Activated CD8-positive, alpha-beta memory T cell treated with anti-CD3 and anti-CD28 coated beads for 24 hours (primary cell): ENCODE measurements at places on chromosomes 3 and 15.

DNA sequence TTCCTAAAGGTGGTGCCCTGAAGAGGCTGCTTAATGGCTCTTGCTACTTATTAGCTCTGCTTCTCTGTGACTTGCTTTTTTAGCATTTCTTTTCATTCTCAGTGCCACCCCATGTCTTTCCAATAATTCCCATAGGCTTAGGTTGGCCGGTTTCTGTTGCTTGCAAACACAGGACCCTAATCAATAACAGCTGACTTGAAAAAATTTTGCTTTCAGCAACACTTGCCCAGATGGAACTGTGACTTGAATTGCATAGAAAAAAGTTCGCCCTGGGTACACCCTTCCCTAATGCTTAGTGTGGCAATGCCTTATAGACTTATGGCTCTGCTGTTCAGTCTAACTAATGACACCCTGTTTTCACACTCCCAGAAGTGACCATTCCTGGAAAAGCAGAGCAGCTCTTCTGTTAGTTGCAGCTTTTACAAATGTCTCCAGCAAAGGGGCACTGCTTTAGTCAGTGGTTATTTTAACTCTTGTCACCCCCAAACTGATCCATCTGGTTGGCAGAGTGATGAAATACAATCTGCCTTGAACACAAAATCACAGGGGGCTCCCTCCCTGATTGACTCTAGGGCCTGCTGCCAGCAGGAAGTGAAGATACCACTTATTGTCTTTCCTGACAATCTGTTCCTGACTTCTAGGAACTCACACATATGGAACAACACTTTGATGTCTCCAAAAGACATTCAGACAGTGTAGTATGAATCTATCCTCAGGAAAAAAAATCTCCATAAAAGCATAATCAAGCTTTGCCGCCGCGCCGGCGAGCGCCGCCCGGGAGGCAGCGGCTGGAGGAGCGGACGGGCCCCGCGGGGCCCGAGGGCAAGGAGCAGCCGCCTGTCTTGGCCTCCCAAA is 9.7 kb upstream of the SLMAP start:
- no peak for DNase-seq

- no peak for DNase-seq
These were observed 11.6 kb upstream of the ZXDC start for GRCh38 chr3:126487151-126487771.

DNA sequence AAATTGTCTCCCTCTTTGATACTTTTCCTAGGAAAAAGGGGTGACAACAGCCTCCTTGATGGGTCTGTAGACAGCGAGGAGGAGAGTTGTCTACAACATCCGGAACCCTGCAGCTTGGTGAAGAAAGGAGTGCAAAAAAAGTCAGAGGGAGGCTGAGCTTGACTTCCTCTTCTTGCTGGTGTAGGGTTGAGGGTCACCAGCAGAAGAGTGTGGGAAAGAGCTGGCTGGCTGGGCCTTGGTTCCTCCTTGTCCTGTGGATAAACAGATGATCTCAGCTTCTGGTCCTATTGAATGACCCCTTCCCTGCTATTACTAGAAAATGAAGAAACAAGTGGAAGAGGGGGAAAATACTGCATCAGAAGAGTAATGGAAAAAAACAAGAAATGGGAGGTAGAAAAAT is 20.4 kb downstream of the SLC7A14 start:
- no peak for DNase-seq

- DNase-seq = no peak
These were observed 603 bp downstream of the SLC7A14 start for GRCh38 chr3:170585008-170585936.

DNA sequence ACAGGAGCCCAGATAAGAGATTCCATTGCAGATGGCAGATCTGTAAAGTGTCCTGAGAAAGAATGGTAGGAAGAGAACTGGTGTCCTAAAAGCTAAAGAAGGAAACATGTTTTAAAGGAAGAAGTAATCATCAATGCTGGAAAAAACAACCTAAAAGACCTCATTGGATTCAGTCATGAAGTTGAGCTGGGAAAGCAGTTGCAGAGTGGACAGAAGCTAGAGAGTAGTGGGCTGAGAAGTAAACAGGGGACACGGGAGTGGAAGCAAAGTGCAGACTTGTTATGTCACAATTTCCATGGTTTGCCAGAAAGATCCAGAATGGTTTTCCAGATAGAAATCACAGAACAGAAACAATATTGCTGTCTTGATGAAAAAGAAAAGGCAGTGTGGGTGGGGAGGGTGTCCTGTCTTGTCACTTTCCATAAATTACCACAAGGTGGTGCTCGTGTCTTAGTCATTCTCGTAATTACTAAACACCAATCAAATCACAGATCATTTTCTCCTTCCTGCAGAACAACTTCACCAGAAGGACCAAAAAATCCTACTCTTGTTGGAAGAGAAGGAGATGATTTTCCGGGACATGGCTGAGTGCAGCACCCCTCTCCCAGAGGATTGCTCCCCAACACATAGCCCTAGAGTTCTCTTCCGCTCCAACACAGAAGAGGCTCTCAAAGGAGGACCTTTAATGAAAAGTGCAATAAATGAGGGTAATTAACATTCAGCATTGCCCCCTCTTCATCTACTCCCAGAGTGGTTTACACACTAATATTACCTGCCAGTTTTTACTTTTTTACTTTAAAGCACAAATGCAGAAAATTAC is 64.5 kb downstream of the KLHL25 start:
- DNase-seq = no peak

DNA sequence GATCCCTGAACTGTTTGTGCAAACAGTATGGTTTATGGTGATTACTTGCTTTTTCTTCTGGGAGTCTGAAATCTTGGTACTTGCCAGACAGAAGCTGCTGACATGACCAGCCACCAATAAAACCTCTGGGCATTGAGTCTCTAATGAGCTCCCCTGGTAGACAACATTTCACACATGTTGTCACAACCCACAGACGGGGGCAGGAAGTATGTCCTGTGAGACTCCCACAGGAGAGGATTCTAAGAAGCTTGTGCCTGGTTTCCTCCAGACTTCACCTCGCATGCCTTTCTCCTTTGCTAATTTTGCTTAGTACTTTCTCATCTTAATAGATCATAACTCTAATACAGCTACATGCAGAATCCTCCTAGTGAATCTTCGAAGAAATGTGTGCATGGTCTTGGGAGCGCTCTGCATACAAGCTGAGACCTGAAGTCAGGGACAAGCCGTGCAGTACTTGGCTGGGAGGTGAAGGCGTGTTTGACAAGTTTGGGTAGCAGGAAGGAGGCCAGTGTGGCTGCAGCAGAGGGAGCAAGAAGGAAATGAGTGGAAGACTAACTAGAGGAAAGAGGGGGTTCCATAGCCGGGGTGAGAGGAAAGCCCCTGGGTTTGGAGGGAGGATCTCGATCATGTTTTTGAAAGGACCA is 49.0 kb downstream of the B3GNT5 start:
- DNase-seq = no peak

- no peak for DNase-seq
These were observed 229.5 kb downstream of the SHQ1 start for GRCh38 chr3:72618739-72619138.

DNA sequence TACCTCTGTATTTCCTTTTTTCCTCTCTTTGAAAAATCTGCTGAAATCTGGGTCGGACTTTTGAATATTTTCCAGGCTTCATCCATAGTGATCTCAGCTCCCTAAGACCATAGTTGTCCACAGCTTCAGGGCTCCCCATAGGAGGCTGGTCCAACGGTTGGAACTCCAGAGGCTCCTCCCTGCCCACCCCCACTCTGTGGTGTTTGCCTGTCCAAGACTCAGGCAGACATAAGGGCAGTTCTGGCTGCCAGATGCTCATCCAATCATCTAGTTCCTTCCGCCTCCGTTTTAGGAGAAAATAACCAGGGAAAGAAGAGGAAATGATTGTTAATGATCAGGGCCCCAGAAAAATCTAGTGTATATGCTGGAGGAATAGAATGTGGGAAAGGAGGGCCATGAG is 27.9 kb upstream of the PRTG start:
- no peak for DNase-seq

GRCh38 chr3:128081226-128081625 is 29.0 kb downstream of the SEC61A1 start:
- DNase-seq = no peak

GRCh38 chr15:88115486-88116152 is 140.9 kb downstream of the NTRK3 start:
- DNase-seq = no peak

GRCh38 chr15:43190178-43190577 is 5.0 kb downstream of the CCNDBP1 start:
- DNase-seq = no peak

DNA sequence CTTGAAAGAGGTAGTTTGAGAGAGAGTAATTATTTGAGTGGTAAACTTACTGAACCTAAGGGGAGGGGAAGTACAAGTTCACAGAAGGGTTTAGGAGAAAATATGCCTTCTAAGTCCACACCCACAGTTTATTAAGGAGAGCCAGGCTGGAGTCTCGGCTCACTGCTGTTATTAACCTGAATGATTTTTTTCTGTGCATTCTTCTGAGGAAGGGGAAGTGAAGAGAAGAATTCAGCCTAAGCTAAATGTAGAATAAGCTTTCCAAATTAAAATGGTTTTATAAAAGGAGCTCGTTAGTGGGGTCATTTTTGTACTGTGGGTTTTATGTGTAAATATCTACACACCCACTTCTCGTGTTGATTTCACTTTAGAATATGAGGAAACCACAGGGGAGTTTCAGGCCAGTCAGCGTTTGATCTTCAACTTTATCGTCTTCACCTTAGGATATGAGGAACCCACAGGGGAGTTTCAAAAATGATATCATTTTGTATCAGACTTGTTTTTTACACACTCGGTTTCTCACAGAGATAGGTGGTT is 1.5 kb downstream of the WHAMM start:
- DNase-seq = no peak

- no peak for DNase-seq
These were observed 178.2 kb upstream of the GOLIM4 start for GRCh38 chr3:168273917-168274316.

DNA sequence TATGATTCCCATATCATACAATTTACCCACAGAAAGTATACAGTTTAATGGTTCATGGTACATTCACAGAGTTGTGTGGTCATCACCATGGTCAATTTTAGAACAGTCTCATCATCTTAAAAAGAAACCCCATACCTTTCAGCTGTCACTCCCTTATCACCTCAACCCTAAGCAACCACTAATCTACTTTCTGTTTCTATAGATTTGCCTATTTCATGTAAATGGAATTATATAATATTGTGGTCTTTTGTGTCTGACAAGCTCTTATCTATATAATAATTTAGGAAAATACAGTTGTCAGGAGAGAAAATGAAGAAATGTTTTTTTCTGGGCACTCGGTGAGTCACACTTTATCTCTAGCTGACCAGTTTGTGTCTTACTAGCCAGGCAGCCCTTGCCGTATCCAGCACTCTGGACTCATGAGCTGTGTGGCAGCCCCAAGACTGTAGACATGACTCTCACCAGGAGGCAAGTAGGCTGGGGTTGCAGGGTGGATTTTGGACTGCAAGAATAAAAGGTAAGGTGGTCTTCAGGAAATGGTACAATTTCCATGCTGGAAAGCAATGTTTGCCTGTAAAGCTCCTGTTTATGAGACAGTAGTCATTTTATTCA is 234.6 kb downstream of the THRB start:
- no peak for DNase-seq

DNA sequence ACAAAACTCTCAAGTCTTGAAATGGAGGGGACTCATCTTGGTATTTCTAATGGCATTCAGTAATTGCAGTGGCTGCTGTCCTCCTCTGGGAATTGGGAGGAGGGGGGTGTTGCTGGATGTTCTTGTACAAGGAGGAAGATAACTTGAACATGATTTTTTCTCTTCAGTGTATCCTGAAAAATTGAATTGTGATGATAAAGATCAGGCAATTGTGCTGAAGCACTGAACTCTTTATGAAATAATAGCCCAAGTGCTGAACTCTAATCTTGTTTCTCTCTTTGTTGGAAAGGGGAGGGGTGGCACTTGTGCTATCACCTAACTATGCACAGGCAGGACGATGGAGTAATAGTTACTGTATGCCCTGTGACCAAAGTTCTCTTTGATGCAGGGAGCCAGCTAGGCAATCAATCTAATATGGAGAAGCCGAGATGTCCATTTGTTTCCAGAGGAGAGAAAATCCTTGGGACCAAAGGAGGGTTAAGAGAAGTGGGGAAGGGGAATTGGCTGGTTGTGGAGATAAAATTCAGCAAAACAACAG is 68.1 kb upstream of the ATP2C1 start:
- DNase-seq = no peak

GRCh38 chr15:28106294-28107110 is 7.4 kb upstream of the OCA2 start:
- DNase-seq = peak; percentile 65

DNA sequence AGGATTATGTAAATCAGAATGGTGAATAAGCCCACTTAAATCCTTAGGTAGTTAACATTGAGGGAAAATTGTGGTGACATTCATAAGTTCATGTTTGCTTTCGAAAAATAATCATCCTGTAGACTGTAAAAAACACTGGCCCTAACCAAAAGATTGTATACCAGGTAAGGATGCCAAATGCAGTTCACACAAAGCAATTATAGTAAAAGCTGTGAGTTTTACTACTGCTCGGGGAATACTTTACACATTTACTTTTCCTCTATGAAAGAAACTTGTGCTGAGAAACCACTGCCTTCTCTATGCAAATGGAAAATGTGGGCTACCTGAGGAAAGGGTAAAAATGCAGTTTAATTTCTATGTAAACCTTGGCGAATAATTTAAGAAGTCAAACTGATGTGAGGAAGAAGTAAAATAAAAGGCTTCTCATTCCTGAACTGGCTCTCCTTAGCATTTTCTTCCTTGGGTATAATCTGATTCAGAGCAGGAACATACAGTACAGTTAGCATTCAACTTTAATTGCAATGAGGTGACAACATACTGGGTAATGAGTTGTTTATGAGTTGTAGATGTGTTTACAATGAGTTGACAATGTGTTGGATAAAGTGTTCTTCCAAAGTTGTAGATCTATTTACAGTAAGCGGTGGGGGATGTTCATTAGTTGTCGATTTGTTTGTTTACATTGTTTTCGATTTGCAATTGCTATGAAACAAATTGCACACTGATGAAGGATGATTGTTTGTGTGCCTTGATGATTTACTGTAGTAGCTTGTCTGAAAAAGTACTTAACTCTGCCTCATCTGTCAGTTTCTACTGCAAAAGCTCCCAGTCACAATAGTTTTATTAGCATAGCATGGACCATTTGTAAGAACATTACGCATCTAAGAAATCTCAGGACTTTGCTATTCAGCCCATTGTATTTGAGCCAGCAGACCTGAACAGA is 453.0 kb upstream of the DPH6 start:
- DNase-seq = no peak
